Activated CD4-positive, alpha-beta T cell treated with anti-CD3 and anti-CD28 coated beads for 48 hours (primary cell): ENCODE measurements at places on chromosomes 1 and 21.

GRCh38 chr1:168360151-168361021, 79.7 kb downstream of the TBX19 start:
- peak; percentile 52 for DNase-seq

GRCh38 chr1:18836654-18837053, 22.8 kb downstream of the TAS1R2 start:
- no peak for DNase-seq

DNA sequence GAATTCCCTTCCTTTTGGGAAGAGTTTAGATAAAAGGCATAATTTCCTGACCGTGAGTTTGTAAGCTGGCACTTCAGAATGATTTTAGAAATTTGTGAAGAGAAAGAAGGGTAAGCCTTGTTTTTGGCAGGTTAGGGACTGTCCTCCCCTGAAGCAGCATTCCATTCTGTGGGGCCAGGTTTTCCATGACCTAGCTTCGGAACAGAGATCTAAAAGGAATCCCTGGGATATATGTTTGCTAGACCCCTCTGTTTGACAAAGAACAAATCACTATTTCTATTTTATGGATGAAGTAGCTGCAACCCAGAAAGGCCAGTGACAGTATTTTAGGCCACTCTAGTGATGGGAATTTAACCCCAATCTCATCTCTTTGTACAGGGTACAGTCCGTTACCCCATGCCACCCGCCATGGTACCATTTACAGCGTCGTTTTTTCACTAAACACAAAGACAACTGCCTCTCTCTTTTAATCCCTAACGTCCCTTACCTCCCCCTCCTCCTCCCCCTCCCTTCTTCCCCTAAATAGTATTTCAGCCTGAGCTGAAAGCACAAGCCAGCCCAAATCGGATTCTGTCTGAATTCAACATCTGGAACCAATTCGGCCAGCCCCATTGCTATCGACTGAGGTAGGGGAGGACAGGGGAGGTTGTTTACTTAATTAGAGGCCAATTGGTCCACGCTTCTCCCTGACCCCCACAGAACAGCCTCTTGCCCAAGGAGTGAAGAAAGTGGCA, 23.4 kb upstream of the IKBKE start:
- no peak for DNase-seq

DNA sequence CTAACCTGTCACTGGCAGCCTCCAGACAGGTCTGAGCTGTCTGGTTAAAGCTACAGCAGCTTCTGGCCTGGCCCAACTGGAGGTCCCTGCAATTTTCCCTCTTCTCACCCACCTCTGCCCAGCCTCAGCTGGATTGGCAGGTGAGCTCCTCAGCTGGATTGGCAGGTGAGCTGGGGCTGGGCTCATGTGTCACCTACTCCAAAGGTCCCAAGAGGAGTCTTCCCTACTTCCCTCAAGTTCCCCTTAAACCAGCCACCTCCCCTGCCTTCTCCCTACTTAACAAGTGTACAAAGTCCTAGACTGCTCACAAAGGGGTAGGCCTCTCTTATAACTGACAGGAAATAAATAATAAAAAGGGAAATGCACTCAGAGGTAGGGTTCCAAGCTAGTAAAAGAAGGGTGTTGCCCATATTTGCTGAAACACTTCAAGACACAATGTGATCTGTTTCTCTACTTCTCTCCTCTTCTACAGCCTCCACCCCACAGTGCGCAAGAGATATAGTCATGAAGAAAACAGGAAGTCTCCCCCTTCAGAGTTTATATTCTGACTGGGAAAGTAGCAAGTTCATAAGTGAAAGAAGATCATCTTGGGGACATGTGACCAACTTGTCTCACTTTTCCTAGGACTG, at the start of gene GPA33:
TSS of gene GPA33 (minus strand) at position 64 of the 629 bp plus-strand sequence. CDS start 90 bp downstream, outside the sequence.
- no peak for DNase-seq

GRCh38 chr1:56774067-56774609, 45.1 kb downstream of the FYB2 start:
- no peak for DNase-seq

- DNase-seq, result peak; percentile 93
Observed at GRCh38 chr1:12208764-12209494, 20.9 kb upstream of the VPS13D start.

DNA sequence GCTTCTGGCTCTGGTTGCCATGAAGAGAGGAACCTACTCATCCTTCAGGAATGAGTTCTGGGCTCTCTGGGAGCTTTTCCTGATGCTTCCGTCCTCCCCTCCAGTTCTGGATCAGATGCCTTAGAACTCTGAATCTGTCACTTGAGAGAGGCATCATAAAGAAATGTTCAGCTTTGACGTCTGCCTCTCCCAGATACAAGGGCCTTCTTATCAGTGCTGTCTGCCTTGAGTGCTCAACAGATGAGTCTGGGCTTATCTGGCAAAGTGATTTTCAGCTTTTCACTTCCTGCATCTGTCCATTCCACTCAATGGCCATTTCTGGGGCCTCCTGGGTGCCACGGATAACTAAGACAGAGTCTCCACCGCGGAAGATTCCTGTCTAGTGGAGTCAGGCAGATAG, 12.3 kb upstream of the OTUD3 start:
- DNase-seq, result no peak

- DNase-seq, result no peak
Observed at GRCh38 chr1:168470901-168471431, 72.8 kb downstream of the XCL2 start.

DNA sequence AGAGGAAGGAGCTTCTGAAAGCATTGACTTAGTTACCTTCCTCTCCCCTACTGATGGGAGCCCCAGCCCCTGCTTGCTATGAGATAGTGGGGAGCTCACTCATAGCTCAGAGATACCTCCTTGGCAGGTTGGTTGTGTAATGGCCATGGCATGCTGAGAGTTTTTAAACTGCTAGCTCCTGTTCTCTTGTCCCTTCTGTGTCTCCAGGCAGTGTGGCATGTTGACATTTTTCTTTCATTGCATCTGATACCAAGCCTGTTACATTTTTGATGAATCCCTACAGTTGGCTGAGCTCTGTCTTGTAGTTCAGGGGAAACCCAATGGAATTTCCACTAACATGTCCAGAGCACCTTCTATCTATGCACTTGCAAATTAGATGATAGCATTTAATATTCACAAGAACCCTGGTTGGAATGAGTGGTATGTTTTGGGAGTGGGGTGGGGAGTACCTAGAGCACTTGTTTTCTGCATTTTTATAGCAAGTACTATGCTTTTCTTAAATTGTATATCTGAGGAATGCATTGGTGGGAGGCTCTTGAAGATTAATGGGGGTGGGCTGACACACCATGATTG, 39.1 kb upstream of the EFCAB14 start:
- DNase-seq, result no peak

DNA sequence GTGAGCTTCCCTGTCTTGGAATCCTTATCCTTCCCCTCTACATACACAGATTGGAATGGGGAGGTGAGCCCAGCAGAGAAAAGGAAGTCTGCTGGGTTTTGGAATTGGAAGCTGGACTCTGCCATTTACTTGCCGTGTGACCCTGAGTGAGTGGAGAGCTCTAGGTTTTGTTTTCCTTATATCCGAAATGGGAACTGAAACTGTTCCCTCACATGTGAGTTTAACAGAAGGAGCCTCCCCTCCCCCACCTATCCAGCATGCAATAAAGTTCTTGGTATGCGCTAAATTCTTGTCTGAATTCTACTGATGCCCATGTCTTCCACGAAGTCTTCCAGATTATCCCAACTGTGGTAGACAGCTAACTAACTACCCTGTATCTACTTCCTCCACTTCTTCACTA, 58.7 kb downstream of the NENF start:
- DNase-seq, result no peak

- DNase-seq, result peak; percentile 14
Observed at GRCh38 chr1:161304927-161305866, 4.6 kb downstream of the MPZ start.

DNA sequence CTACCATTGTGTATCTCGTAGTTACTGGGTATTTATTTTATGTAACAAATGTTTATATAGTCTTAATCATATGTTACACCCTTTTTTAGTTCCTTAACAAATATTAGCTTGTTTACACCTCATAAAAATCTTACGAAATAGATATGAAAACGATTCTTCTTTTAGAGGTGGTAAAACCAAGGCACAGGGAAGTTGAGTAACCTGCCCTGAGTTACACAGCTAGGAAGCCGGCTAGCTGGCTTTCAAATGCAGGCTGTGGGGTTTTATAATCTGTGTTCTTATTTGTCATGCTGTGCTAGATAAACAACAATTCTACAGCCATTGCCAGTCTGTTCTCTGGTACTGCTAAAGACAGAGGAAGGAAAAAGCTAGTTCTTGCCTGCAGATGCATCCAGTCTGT, 109.6 kb downstream of the NOS1AP start:
- no peak for DNase-seq

- DNase-seq, result no peak
Observed at GRCh38 chr1:86906419-86906818, 7.5 kb downstream of the SELENOF start.

GRCh38 chr1:151858030-151858746, 4.7 kb upstream of the THEM5 start:
- no peak for DNase-seq

GRCh38 chr21:45979141-45979631, 2.4 kb upstream of the COL6A1 start:
- no peak for DNase-seq

DNA sequence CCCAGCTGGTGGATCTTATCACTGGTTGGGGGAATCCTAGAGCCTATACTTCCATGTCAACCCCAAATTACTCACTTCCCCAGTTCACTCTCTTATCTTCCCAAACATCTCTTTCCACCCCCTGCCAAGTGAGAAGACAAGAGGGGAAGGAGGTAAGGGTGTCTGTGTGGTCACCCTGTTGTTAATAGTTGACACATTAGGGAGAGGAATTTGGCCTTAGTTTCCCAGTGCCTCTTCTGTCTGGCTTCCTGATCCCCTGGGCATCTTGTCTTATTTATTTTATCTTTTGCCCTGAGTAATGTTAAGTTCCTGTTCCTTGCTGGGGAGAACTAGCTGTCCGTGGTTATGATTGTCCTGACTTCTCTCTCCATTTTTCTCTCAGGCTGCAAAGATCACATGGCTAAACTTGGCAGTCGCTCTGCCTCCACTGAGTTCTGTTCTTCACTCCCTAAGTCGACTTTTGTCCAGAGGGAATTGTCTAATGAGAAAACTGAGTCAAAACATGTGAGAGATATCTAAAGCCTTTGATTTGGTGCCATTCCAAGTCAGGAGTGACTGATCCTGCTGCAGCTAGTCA, 157.1 kb upstream of the SYT6 start:
- no peak for DNase-seq

DNA sequence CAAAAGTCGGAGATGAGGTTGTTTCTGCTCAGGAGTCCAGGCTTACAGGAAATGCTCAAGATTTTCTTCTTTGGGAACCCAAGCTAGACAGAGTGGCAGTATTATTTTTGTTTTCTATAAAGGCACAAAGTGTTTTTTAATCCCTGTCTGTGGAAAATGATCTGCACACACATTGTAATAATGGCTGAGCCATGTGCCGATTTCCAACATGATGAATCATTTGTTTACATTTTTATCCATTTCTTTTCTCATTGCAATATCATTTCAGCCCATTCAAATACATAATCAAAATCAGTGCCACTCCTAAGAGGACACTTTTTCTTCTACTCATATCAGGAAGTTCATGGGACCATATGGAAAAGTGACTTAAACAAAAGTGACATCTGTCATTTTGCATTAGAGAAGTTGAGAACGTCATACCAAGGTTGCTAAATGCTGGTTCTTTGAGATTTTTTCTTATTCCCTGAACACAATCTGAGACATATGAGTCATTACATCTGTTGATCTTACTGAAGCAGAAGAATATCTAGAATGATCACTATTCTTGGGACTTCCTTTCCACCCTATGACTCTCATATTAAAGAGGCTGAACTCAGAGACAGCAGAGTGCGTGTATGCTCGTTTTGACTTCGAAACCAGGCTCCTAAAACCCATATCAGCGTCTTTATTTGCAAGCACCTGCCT, 44.9 kb downstream of the ACTA1 start:
- no peak for DNase-seq

GRCh38 chr1:116232989-116233514, 121.9 kb downstream of the MAB21L3 start:
- no peak for DNase-seq

DNA sequence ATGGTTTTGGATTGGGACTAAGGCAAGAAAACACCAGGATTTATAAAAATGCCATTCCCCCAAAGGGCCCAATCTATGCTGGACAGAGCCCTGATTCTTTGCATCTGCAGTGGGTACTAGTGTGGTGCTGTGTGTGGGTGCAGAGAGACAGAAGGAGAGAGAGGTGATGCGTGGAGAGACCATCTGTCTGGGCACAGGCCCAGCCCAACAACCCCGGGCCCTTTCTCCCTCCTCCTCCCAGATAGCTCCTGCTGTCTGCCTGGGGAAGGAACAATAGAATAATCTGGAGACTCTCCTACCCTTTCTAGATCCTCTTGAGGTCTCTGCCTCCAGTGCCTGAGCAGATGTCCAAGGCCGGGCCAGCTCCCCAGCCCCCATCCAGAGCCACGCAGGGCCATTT, 15.1 kb downstream of the KIAA1614 start:
- no peak for DNase-seq

DNA sequence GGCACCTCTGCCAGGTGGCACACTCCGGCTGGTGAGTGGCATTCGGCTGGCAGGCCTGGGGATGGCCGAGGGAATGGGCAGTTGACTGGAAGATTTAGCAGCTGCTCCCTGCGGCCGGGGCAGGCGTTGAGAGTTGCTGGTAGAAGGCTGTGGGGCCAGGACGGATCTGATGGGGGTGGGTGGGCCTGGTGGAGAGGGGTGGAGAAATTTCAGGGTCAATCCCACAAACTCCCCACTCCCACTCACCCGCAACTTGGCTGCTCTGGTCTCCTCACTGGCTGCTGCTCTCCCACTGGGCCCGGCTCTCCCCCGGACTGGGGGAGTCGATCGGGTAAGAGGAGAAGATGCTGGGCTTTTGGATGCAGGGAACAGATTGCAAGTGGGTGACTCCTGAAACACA, 2.1 kb downstream of the PSRC1 start:
- no peak for DNase-seq
